Fibroblast of villous mesenchyme (primary cell): ENCODE measurements at places on chromosomes 11 and 22.
A peak's percentile ranks its signal among the peaks of the same experiment; 100 is the strongest.

DNA sequence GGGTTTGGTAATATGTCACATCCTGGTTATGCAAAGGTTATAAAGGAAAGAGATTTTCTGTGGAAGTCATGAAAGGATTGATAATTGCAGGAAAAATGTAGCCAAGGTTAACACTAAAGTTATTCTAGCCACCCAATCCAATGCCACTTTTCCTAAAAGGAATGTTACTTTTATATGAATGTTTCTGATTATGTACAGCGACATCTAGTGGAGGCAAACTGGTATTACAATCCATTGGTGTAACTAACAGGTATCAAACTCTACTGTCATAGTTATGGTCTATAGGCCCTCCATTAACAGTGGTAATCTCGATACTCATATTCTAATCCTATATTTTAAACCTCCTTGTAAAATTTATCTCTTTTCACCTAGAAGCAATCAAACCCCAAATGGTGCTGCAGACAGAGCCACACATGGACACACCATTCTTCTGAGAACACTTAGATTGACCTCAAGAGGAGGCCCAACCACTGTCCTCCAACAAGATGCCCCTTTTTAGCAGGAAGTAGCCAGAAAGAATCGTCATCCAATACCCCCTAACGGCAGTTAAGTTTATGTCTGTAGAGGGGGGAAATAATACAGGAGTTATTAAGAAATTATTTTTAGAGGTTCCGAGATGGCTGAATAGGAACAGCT, 74.9 kb upstream of the RAG2 start:
- DNase-seq: peak; percentile 52

DNA sequence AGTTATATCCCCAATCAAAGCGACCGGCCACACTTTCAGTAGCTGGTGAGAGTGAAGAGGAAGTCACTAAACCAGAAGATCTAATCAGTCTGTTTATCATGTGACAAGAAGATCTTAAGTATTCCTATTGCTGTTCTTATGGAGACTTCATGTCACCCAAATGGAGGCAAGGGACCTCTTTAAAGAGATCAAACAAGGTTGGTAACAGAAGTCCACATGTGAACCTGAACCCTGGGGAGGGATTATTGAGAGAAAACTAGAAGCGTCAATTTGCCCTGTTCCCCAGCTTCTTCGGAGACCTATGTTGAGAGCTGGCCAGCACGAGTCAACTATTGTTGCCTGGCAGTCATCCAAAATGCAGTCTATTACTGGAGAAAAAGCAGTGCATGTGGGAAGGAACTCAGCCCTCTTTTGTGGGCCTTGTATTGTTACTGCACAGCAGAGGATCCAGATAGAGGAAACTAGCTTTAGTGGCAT, 76.9 kb upstream of the CTSC start:
- peak; percentile 86 for DNase-seq

- peak; percentile 98 for DNase-seq
Measured at GRCh38 chr22:37431801-37432707, 4.8 kb upstream of the ELFN2 start.

GRCh38 chr11:17171343-17171742, 36.4 kb downstream of the PIK3C2A start:
- DNase-seq: peak; percentile 17

DNA sequence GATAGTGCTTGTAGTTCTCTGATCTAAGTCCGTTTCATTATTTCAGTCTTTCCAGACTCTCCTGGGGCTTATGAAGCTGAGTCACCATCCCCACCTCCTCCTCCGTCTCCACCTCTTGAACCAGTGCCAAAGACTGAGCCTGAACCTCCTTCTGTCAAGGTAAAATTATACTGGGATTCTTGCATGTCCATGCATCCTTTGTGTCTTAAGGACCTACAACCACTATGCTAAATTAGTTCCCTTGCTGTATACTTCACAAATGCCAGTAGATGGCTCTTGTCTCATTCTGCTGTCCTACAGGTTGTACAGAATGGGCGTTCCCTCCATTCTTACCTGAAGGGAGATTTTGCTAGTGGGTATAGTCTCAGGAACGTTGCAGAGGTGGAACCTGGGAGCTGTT, 42.2 kb downstream of the POLD3 start:
- DNase-seq: peak; percentile 42

- DNase-seq: no peak
Measured at GRCh38 chr11:69234740-69235710, 58.9 kb upstream of the MYEOV start.

- peak; percentile 63 for DNase-seq
Measured at GRCh38 chr11:125390946-125391345, 105.1 kb downstream of the FEZ1 start.

- DNase-seq: no peak
Measured at GRCh38 chr11:10317776-10318526, 13.1 kb downstream of the ADM start.

DNA sequence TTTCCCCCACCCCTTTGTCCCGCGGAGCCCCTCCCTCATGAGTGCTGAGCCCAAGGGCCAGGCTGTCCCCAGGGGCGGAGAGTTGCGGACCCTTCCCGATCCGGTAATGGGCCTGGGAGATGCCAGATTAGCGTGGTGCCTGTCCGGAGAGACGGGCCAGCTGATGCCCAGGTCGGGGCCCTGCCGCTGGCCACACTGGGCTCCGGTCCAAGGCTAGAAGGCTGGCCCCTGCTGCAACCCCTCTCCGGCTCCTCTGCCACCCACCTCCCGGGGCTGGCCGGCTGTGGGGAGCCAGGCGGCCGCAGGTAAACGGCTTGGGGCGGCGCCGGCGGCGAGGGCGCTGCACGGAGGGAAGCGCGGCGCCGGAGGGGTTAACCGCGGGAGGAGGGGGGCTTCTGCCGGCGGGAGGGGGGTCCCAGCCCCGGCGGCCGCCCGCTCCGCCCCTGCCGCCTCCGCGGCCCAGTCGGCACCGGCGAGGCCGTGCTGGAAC, at the start of gene KCNK4:
TSS of gene KCNK4 (plus strand) at position 41 of the 490 bp plus-strand sequence. CDS start 1,717 bp downstream, outside the sequence.
- no peak for DNase-seq

DNA sequence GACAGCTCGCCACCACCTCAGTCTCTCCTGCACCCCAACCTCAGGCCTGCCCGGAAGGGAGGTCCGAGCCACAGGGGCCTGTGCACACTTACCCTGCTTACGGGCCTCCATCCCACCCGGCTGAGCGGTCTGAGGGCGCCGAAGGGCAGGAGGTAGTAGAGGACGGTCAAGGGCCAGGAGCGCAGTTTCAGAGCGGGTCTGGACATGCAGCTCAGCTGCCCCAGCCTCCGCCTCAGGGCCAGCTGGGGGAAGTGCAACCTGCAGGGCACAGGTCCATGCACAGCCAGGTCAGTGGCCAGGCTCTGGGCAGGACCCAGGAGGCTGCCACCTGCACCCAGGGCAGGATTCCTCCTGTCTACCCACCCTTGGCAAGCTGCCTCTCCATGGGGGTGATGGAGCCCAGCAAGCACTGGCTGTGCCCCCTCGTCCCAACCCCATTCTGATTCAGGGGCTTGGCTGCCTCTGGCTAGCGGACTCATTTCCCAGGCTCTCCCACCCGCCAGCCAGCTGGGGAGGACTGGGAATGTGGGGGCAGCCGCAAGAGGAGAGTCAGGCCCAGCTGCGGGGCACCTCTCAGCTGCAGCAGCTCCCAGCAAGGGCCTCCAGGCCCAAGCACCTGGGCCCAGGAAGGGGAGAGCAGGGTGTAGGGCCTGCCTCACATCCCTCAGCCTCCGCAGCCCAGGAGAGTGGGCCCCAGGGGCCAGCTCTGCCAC, 38.3 kb downstream of the PISD start:
- DNase-seq: no peak

- no peak for DNase-seq
Measured at GRCh38 chr22:40659166-40659565, 20.1 kb upstream of the MCHR1 start.

DNA sequence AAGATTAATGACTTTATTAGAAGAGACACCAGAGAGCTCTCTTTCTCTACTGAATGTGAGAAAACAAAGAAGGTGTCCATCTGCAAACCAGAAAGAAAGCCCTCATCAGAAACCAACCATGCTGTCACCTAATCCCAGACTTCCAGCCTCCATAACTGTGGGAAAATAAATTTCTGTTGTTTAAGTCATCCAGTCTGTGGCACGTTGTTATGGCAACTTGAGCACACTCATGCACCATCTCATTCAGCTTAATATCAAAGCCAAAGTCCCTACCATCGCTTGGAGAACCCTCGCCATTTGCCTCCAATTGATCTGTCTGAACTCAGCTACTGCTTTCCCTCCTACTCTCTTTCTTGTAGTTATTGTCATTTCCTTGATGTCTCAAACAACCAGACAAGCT, 766.1 kb upstream of the ARHGAP42 start:
- no peak for DNase-seq

GRCh38 chr11:111104185-111104584, 141.3 kb upstream of the POU2AF2 start:
- DNase-seq: no peak

DNA sequence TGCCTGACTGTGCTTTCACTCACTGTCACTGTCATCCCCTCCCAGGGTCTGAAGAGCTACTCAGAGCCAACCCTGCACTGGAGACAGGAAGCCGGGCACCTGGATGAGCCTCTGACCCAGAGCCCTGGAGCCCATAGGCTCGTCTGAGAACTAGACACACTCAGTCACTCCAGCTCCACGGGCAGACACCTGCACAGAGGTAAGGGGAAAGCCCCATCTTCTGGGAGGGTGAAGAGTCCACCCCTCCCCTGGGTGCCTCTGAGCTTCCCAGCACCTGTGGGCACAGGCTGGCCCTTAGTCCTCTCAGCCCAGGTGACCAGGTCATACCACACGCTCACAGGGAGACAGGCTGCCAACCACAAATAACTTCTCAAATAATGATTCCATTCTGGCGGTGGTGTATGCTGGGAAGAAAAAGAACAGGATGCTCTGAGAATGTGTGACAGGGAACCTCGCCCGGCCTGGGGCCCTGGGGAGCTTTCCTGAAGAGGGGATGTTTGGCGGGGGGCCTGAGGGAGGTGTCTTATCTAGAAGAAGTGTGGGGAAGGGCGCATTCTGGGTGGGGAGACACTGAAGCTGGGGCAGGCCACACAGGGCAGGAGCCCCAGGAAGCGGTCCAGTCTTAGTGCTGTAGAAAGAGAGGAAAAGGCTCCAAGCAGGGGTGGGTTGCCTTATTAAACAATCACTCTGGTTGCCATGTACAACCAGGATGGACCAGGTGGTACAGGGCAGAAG, 5.3 kb downstream of the CCDC157 start:
- DNase-seq: no peak

GRCh38 chr11:61918251-61918937, 1.0 kb upstream of the RAB3IL1 start:
- DNase-seq: no peak

GRCh38 chr11:8363921-8364320, 100.2 kb upstream of the LMO1 start:
- no peak for DNase-seq

GRCh38 chr11:133506023-133506422, 26.3 kb downstream of the OPCML start:
- DNase-seq: no peak

GRCh38 chr11:104064034-104064630, 27.7 kb downstream of the DDI1 start:
- no peak for DNase-seq

- peak; percentile 24 for DNase-seq
Measured at GRCh38 chr22:22060200-22061084, 77.9 kb upstream of the TOP3B start.

DNA sequence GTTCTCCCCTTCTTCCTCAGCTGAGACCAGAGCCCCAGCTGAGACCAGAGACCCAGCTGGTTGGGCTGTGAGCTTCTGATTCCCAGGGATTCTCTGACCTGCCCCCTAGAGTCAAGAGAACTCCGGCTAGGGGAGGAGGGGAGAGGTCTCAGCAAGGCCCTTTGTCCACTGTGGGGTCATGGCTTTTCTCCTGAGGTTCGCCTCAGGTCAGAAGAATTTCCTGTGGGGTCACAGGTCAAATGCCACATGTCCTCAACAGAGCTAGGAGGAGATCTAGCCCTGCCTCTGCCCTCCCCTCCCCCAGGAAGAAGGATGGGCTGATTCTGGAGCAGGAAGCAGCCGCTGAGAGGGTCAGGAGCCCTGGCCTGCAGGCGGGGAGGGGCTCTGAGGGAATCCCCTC, 23.7 kb downstream of the HTR3A start:
- DNase-seq: no peak

- DNase-seq: peak; percentile 55
Measured at GRCh38 chr11:10667521-10667885, 26.1 kb downstream of the IRAG1 start.

GRCh38 chr22:50136581-50137015, 33.9 kb upstream of the PANX2 start:
- peak; percentile 28 for DNase-seq

GRCh38 chr11:93031386-93031785, 61.9 kb downstream of the MTNR1B start:
- DNase-seq: peak; percentile 27

GRCh38 chr22:44452531-44453420, 45.3 kb downstream of the RTL6 start:
- DNase-seq: no peak

- peak; percentile 85 for DNase-seq
Measured at GRCh38 chr11:10109806-10110205, 184.2 kb downstream of the SBF2 start.

GRCh38 chr11:117199916-117200812, 994 bp downstream of the TAGLN start:
- no peak for DNase-seq

- DNase-seq: peak; percentile 58
Measured at GRCh38 chr11:9158898-9159391, 67.5 kb upstream of the SCUBE2 start.
